ENCODE measurements at places on chromosomes 5 and 9. TPM values are rescaled to one million over a fixed set of nuclear protein-coding genes. Genes with fewer than 3 reads are reported as not detected.

PARP8 gene
- 21.8 TPM for total RNA-seq

PRPF4 gene
- 25.0 TPM for total RNA-seq

TGFBI gene
- total RNA-seq: 17.9 TPM

SOWAHA gene
- 4.1 TPM for total RNA-seq

SLC45A2 gene
- not detected for total RNA-seq

SPINK13 gene
- total RNA-seq: not detected

SLC34A3 gene
- total RNA-seq: not detected

ZFP37 gene
- 3.2 TPM for total RNA-seq

SHOC1 gene
- 13.6 TPM for total RNA-seq

DNA sequence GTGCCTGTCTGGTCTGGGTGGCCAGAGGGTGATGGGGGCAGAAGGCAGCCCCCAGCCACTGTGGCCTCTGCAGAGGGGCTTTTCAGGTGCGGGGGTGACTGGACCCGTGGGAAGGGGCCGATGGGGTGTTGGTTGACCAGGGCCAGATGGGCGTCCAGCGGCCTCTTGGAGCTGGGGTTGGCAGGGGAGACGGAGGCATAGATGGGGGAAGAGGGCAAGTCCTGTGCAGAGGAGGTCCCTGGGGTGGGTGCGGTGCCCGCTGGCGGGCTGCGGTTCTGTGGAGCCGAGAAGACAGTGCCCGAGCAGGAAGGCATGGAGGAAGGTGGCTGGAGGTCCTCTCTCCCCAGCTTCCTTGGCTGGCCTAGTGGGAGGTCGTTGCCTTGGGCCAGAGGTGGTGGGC is 18.7 kb upstream of the AKNA start:
- no peak overlapping the region for H3K4me3 ChIP-seq
- no peak overlapping the region for H3K27ac ChIP-seq
- H3K36me3 ChIP-seq: no peaks in the 10 kb centered on the region
- H3K27me3 ChIP-seq: no peaks in the 10 kb centered on the region

GRCh38 chr5:170190436-170191134 is 42.2 kb upstream of the C5orf58 start:
- H3K4me3 ChIP-seq: no peak overlapping the region
- no peaks in the 10 kb centered on the region for H3K27me3 ChIP-seq
- no peak for DNase-seq
- no peak overlapping the region for H3K27ac ChIP-seq
- H3K36me3 ChIP-seq: no peaks in the 10 kb centered on the region
- H3K4me1 ChIP-seq: no peaks in the 10 kb centered on the region

DNA sequence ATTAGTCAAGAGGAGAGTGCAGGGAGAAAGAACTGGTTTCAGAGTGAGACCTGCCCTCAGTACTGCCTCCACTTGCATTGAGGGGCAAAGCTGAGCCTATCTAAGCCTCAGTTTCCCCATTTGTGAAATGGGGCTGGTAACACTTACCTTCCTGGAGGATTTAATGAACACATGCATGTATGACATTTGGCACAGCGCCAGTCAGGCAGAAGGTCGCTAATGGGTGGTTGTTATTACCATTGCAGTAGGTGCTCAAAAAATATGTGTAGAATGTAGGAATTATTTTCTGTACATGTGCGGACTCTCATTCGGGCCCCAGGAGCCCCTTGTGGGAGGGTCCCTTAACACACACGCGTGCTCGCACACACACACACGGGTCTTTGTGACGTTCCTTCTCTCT is 10.9 kb downstream of the FAT2 start:
- no peaks in the 10 kb centered on the region for H3K4me1 ChIP-seq
- no peak for DNase-seq
- H3K4me3 ChIP-seq: no peak overlapping the region
- H3K27me3 ChIP-seq: no peaks in the 10 kb centered on the region

- DNase-seq: no peak
- H3K4me3 ChIP-seq: no peak overlapping the region
- no peaks in the 10 kb centered on the region for H3K27me3 ChIP-seq
- no peaks in the 10 kb centered on the region for H3K4me1 ChIP-seq
- H3K36me3 ChIP-seq: no peaks in the 10 kb centered on the region
These were observed 81.3 kb downstream of the ALDH7A1 start for GRCh38 chr5:126513703-126514102.

- H3K27me3 ChIP-seq: no peaks in the 10 kb centered on the region
- no peaks in the 10 kb centered on the region for H3K36me3 ChIP-seq
These were observed 494 bp downstream of the ASTN2 start for GRCh38 chr9:117414220-117414905.

DNA sequence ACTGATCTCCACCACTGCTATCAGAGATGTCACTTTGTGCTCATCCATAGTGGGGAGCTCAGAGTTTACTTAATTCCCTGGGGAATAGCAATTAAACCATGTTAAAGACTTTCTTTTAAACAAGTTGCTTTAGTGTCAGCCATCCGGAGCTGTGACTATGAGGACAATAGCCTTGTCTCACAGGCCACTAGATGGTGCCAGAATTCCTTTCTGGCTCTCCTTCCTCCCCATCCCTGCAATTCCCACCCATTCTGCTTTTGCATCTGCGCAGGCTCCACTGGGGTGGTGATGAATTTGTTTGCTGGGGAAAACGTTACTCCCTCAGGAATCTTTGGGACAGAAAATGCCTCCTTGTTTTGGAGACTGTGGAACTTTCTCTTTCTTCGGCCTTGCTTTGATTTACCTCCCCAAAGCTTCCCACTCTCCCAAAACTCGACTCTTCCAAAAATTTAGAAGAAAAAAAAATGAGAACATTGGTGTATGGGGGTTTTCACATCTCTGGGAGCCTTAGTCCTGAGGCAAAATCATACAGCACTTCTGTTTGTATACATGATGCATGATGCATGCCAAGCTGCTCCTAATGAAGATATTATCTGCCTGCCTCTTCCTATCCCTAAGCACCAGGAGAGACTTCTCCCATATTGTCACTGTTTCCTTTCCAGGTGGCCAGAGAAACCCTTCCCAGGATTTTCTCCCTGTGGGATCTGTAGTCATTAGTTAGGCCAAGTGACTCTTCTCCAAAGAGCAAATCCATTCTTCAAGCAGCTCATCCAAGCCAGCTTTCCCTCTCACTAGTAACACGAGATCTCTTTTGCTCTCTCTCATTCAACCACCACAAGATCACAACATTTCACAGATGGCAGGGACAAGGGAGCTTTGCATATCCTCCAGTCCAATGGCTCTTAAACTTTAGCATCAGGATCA is 466.1 kb downstream of the TLR4 start:
- H3K27me3 ChIP-seq: no peaks in the 10 kb centered on the region
- no peaks in the 10 kb centered on the region for H3K36me3 ChIP-seq
- H3K4me1 ChIP-seq: no peaks in the 10 kb centered on the region
- no peak overlapping the region for H3K27ac ChIP-seq
- peak; percentile 6 for DNase-seq
- no peak overlapping the region for H3K4me3 ChIP-seq

DNA sequence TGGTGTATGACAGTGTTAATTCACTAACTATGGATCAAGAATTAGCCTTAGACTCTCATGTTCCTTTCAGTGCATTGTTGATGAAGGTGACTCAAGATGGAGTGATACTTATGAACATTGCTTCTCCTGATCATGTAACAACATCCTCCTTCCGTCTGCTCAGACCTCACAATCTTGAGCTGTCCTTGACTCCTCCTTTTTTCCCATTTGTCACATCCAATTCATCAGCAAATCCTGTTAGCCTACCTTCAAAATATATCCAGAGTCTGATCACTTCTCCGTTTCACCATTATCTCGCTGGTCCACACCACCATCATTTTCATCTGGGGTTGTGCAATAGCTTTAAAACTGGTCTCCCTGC is 9.2 kb upstream of the SEMA6A start:
- no peaks in the 10 kb centered on the region for H3K36me3 ChIP-seq
- H3K4me1 ChIP-seq: no peaks in the 10 kb centered on the region
- no peak overlapping the region for H3K27ac ChIP-seq
- H3K27me3 ChIP-seq: no peaks in the 10 kb centered on the region

DNA sequence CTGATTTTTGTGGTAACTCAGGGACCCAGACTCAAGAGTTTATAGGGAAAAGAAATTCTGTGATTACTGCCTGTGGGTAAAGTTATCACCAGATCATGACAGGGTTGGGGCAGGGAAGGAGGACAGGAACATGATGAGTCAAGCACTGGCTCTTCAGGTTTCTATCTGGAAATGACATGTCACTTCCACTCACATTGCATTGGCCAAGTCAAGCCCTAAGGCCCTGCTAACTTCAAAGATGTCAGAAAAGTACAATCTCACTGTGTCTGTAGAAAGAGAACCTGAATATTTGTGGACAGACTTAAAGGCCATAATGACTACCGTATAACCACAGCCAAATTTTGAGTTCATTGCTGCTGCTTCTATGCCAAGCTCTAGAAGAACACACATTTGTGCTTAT is 187.7 kb downstream of the TLE4 start:
- no peak for DNase-seq
- no peaks in the 10 kb centered on the region for H3K36me3 ChIP-seq
- H3K4me3 ChIP-seq: no peak overlapping the region
- H3K27me3 ChIP-seq: no peaks in the 10 kb centered on the region
- no peak overlapping the region for H3K27ac ChIP-seq
- H3K4me1 ChIP-seq: no peaks in the 10 kb centered on the region

DNA sequence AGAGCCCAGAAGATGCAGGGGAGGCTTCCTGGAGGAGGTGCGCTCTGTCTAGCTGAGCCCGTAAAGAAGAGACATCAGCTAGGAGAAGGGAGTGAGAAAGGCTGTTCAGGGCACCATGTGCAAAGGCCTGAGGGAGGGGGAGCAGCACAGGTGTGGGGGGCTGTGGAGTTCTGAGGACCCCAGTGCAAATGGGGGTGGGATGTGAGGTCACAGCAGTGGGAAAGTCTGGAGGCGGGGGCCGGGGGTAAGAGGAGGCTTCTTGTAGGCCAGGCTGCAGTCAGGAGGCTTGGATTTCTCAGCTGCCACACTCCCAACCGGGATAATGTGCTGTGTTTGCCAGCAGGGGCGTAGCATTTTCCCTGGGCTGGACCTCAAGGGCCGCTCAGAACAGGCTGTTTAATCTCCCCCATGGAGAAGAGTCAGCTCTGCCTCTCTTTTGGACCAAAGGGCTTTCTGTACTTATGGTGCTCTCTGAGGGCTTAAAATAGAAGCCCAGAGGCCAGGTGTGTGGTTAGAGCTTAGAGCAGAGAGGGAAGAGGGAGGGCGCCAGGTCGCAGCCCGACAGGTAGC is 5.7 kb downstream of the NEURL1B start:
- H3K27ac ChIP-seq: peak overlapping the region; percentile 49
- H3K27me3 ChIP-seq: no peaks in the 10 kb centered on the region
- no peak for DNase-seq
- no peak overlapping the region for H3K4me3 ChIP-seq
- no peaks in the 10 kb centered on the region for H3K36me3 ChIP-seq
- H3K4me1 ChIP-seq: peaks cover 4% of the 10 kb centered on the region

- H3K4me1 ChIP-seq: no peaks in the 10 kb centered on the region
- no peak overlapping the region for H3K4me3 ChIP-seq
- DNase-seq: no peak
- no peak overlapping the region for H3K27ac ChIP-seq
These were observed 101.8 kb downstream of the TMEM167A start for GRCh38 chr5:82975396-82975795.

GRCh38 chr5:137604348-137605095 is 105.4 kb upstream of the SPOCK1 start:
- H3K36me3 ChIP-seq: no peaks in the 10 kb centered on the region
- no peak overlapping the region for H3K4me3 ChIP-seq
- H3K27ac ChIP-seq: no peak overlapping the region
- DNase-seq: peak; percentile 49
- H3K4me1 ChIP-seq: peaks cover 3% of the 10 kb centered on the region

DNA sequence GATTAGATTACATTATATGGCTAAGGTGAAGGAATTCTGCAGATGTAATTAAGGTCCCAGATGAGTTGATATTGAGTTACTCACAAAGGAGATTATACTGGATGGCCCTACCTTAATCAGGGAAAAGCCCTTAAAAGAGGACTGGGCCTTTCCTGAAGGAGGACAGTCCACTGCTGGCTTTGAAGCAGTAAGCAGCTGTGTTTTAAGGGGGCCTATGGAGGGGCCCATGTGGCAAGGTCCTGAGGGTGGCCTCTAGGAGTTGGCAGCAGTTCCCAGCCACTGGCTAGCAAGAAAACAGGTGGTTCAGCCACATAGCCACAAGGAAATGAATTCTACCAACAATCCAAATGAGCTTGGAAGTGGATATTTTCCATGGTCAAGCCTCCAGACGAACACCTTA is 36.4 kb upstream of the GDNF start:
- no peaks in the 10 kb centered on the region for H3K4me1 ChIP-seq
- H3K27me3 ChIP-seq: no peaks in the 10 kb centered on the region
- H3K36me3 ChIP-seq: no peaks in the 10 kb centered on the region
- H3K4me3 ChIP-seq: no peak overlapping the region
- no peak for DNase-seq
- no peak overlapping the region for H3K27ac ChIP-seq

- H3K27me3 ChIP-seq: no peaks in the 10 kb centered on the region
- H3K27ac ChIP-seq: no peak overlapping the region
- H3K36me3 ChIP-seq: no peaks in the 10 kb centered on the region
- H3K4me3 ChIP-seq: no peak overlapping the region
- H3K4me1 ChIP-seq: no peaks in the 10 kb centered on the region
- DNase-seq: no peak
These were observed 19.8 kb downstream of the BRINP1 start for GRCh38 chr9:119349351-119349825.

- H3K36me3 ChIP-seq: no peaks in the 10 kb centered on the region
- H3K27ac ChIP-seq: no peak overlapping the region
- no peak for DNase-seq
- no peaks in the 10 kb centered on the region for H3K4me1 ChIP-seq
These were observed 14.8 kb downstream of the TGFBI start for GRCh38 chr5:136043551-136043950.

GRCh38 chr5:178227929-178228328 is 4.7 kb downstream of the PHYKPL start:
- H3K4me3 ChIP-seq: no peak overlapping the region
- H3K36me3 ChIP-seq: peaks cover 6% of the 10 kb centered on the region
- H3K4me1 ChIP-seq: peaks cover 12% of the 10 kb centered on the region
- H3K27ac ChIP-seq: no peak overlapping the region
- H3K27me3 ChIP-seq: no peaks in the 10 kb centered on the region
- DNase-seq: no peak

DNA sequence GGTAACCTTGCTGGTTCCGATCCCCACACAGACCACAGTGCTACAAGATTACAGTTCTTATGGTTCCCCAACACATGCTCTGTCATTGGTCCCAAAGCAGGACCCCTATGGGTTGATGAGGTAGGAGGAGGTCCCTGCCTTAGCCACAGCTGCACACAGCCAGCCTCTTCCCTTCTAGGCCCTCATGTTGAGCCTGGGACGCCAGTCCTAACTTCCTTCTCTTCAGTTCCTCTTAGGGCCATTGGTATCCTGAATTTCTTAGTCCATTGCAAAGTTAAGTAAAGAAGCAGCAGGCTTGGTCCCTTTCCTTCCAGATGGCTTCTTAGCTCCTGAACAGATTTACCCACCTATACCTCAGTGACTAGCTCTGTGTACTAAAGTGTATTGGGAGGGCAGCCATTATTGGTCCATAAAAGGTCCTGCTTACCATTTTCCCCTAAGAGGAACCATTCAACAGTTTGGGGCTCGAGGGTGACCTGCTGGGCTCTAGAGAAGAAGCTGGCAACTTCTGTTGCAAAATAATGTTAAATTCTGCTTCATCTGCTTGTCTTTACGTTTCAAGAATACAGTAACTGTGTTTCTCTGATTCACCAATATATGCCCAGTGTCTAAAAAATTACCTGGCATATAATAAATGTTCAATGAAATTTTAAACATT is 50.2 kb downstream of the PDCD1LG2 start:
- no peaks in the 10 kb centered on the region for H3K36me3 ChIP-seq
- H3K27me3 ChIP-seq: no peaks in the 10 kb centered on the region
- DNase-seq: no peak
- H3K27ac ChIP-seq: no peak overlapping the region

Measured in prostate gland (tissue), 2 donors.